Kidney (tissue), 22 donors: ENCODE measurements at places on chromosomes 11 and 22. TPM values are rescaled to one million over a fixed set of nuclear protein-coding genes. Genes with fewer than 3 reads are reported as not detected.

DNA sequence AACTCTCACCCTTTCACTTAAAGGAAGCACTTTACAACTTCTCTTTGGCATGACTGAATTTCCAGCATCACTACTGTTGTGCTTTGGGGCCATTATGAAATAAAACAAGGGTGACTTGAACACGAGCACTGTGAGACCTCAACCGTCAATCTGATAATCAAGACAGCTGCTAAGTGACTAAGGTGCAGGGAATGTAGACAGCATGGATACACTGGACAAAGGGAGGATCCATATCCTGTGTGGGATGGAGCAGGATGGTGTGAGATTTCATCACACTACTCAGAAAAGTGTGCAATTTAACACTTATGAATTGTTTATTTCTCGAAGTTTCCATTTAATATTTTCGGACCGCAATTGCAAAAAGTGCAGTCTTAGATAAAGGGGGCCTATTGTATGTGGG, 16.1 kb upstream of the EXPH5 start:
- no peak for DNase-seq

DNA sequence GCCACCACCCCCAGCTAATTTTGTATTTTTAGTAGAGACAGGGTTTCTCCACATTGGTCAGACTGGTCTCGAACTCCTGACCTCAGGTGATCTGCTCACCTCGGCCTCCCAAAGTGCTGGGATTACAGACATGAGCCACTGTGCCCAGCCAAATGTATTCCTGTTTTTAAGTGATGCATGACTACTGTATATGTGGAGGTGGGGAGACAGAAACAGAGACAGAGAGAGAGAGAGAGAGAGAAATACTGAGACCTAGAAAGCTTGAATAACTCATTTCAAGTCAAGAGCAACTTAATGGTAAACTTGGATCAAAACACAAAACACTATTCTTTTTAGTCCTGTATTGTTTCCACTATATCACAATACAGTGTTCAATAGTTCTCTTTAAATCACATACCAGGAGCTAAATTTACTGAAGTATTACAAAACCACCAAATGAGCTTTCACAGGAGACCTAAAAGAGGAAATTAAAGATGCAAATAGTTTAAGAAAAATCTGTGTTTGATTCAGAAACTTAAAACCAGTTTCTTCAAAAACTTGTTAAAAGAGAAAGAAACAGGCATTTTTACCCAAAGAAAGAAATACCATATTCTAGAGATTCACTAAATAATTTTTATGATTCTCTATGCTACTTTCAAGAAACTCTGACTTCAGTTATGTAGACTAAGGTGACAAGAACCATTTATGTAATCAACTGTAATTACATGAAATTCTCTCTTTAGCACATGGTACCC, 188.7 kb downstream of the ETS1 start:
- no peak for DNase-seq

DNA sequence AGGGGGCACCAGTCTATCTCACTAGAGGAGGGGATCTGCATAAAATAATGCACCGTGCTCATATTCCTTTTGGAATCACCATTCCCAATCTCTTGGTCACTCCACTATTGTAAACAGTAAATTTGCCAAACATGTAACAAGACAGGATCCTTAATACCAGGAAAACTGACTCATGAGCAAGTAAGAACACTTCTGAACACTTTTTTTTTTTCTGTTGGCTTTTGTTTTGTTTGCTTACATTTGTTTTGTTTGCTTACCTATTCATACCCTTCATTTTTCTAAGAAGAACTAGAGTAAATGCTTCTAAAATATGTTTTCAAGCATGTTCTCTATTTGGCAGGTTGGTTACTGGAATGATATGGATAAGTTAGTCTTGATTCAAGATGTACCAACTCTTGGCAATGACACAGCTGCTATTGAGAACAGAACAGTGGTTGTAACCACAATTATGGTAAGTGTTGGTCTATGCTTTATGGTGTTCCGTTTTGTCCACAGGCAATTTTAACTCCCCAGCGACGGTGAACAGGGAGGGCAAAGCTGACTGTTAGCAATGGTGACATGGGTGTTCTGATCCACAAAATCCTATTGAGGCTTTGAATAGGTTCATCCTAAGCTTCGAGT, 111.8 kb downstream of the MSANTD4 start:
- DNase-seq, result no peak

- DNase-seq, result no peak
Measured at GRCh38 chr22:50537765-50538164, 7.9 kb upstream of the KLHDC7B start.

The PAMR1 gene
- 2.2 TPM for total RNA-seq
